Activated naive CD4-positive, alpha-beta T cell treated with anti-CD3 and anti-CD28 coated beads for 36 hours (primary cell): ENCODE measurements at places on chromosomes 2 and 18. TPM values are rescaled to one million over a fixed set of nuclear protein-coding genes. Genes with fewer than 3 reads are reported as not detected.

GRCh38 chr2:124967325-124967724, 942.2 kb downstream of the CNTNAP5 start:
- DNase-seq: no peak

- DNase-seq: no peak
These were observed 30.2 kb upstream of the MAPRE2 start for GRCh38 chr18:35010993-35011392.

DNA sequence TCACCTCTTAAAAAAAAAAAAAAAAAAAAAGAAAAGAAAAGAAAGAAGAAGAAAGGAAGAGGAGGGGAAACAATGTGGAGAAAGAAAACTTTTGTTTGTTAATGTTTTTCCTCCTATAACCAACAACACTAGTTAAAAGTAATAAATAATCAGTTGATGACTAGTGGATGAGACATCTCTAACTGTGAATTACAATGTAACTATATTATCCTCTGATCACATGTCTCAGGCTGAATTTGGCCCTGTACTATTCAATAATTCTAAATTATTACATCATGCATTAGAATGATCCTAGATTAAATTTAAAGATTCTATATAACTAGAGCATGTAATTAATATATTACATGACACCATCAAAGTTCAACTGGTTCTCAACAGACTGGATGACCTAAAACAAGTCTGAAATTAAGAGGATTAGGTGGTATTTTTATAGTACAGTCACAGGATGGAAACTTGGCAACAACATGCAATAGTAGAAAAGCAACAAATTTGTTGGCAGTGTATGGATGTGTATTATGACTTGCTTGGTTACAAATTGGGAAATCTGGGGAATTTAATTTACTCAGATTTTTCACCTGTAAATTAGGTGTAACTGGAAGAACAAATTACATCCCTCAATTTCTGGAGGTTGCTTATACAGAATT, 269.3 kb upstream of the SETBP1 start:
- no peak for DNase-seq

- peak; percentile 7 for DNase-seq
These were observed at the start of gene GULP1 for GRCh38 chr2:188291617-188292347. TSS of gene GULP1 (plus strand) at chr2:188291874. CDS start at chr2:188477703, 185,829 bp downstream.

DNA sequence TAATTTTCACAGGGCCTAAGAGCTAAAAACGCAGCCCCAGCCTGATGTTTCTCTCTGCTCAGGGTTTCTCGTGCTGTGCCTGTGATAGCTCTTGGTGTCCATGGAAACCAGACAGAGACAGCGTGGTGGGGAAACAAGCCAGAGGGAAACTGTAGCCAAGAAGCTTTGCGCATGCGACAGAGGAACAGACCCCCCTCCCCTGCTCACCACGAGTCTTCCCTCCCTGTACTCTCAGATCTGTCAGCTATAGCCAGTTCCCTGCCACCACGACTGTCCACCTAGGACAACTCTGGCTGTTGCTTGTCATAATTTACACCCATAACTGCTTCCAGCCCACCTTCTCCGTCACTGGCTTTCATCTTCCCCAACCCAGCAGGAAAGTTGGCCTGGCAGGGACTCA, 13.2 kb upstream of the DNAJC27 start:
- DNase-seq: no peak

DNA sequence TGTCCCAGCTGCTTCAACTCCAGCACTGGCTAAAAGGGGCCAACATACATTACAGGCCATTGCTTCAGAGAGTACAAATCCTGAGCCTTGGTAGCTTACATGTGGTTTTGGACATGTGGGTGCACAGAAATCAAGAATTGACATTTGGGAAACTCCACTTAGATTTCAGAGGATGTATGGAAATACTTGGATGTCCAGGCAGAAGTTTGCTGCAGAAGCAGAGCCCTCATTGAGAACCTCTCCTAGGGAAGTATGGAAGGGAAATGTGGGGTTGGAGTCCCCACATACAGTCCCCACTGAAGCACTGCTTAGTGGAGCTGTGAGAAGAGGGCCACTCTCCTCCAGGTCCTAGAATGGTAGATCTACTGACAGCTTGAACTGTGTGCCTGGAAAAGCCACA, 218.0 kb upstream of the CWC22 start:
- no peak for DNase-seq

- no peak for DNase-seq
These were observed 23.2 kb downstream of the ADAM17 start for GRCh38 chr2:9532421-9532820.

- no peak for DNase-seq
These were observed 698.1 kb upstream of the SETBP1 start for GRCh38 chr18:43982582-43982981.

DNA sequence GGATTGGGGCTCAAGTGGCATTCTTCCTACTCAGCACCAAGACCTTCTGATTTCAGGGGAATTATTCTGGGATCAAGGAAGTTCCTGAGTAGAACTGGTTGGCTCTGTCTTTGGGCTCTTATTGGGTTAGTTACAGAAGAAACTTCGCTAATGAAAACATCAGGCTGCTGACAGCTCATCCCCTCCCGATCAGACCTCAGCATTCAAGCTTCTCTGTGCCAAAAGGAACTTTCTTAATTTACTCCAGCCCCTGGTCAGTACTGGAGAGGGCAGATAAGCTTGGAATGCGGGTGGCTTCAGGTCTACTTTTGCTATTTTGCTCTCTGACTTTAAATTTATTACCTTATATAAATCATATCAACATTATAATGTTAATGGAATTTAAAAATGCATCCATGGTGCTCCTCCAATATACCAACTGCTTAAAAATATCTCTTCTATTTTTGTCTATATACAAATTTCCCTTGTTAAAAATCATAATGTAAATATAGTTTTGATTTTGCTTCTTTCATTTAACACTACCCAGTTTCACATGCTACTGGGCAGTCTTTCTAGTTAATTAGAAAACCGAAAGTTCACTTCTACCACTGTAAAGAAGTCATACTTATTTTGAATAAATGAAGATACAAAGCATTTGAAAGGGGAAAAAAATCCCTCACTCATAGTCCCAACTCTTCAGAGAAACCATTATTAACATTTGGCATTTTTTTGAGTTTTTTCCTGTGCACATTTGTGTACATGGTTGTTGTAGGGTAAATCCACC, 34.4 kb downstream of the PCARE start:
- no peak for DNase-seq

- DNase-seq: no peak
These were observed 164.6 kb upstream of the TRIB2 start for GRCh38 chr2:12552092-12552491.

DNA sequence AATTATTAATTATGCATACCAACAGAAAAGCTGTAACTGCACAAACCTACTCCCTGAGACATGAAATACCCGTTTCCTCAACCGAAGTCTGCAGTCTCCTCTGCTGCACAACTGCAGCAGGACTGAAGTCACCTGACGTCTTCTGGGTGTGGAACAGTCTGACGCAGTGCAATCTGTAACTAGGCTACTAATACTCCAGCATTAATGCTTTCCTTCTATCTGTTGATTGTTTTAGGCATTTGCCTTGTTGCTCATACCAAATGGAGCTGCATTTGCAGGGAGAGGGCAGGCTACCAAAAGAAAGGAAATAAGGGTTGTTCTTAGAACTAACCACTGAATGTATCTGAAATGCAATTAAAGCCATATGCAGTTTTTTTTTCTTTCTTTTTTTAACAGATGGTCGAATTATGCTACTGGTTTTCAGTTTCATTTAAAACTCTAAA, 40.1 kb downstream of the RTN4 start:
- DNase-seq: peak; percentile 54

DNA sequence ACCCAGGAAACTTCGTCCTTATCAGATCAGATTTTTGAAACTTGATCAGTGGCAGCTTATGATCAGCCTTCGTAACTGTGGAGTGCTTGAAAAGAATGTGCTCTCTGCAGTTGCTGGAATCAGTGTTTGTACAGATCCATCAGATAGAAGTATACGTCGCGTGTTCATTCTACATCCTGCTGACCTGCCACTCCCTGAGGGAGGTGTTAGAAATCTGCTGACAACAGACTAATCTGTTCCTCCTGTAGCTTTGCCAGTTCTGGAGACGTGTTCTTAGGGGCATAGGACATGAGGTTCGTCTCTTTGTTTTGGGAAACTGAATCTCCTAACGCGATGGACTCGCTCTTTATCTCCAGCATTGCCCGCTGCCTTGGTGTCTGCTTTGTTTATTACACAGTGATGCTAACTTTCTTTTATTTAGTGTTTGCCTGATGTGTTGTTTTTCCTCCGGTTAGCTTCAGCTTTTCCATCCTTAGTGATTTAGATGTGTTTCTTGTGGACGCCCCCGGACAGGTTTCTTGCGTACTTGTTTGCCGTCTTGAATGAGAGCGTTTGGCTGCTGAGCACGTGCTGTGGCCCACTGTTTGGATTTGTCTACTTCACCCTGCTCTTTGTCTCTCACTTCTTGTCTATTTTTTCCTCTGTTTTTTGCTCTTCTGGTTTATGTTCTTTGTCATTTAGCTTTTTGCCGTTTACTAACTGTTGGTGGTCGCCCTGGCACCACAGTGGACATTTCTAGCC, 17.4 kb upstream of the GAL3ST2 start:
- DNase-seq: no peak

DNA sequence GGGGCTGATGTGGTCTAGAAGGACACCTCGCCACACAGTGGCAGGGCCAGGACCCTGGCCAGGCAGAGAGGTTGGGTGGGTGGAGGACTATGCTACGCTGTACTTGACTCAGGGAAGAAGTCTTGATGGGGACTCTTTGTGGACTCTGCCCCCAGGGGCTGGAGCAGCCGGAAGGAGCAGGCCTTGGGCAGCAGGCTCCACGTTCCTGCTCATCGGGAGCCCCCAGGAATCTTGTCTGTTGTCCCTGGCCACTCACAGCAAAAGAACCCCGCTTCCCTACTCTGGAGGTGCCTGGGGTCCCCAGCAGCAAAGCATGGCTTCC, 79.0 kb downstream of the POLR1A start:
- no peak for DNase-seq

DNA sequence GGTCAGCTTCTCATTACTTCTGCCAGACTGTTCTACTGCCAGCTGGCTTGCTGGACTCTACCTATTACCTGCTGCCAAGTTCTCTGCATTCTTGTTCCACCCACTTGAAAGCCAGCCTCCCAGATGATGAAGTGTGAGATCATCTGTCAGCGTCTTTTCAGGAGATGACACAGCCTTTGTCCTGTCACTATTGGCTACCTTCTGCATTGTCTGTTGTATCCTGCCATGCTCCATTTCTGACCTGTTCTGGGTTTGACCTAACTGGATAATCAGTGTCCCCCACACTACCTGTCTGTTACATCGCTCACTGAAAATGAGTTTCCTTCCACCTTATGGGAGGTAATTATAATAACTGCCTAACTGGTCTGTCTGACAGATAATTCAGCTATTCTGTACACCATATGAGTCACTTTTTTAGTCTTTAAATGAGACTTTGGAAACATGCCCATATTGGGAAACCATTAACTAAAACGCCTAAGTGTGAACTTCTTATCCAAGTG, 520.6 kb downstream of the METTL4 start:
- no peak for DNase-seq

- peak; percentile 10 for DNase-seq
These were observed 31.8 kb upstream of the GCC2 start for GRCh38 chr2:108417254-108417653.

DNA sequence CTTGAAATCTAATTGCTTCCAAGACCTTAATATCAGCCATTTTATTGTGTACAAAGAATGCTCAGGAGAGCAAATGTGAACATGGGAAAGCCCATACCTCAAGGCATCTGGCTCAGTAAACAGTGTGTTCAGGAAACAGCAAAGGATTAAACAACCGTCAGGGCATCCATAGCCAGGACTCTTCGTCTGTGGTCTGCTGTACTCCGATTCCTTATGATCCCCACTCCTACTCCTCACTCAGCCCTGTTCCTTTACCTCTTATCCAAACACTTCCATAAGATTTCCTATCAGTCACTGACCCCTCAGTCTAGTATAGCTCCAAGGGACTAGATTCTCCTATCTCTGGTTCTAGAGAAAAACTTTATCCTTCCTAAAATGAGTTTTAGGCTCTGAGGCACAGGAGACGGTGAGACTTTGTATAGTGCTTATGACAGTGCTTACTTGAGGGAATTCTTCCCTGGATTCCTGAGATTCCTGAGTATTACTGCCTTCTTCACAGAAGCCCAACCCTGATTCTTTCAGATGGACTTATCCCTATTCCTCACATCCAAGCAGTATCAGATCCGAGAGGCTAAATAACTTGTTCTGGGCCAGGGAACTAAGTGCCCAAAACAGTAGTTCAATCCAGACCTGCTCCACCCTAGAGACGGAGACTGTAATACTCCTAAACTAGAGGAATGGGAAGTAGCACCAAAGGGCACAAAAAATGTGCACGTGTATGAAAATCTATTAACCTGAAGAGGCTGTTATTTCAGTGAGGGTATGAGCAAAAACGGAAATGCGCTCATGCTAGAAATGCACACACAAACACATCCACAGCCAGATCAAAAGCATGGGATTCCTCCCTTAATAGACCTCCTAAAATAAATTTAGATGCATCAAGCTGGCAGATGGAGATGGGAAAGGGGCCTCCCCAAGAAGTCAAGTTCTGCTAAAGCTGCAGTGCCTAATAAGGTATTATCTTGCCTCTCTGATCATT, 42.1 kb upstream of the SIGLEC15 start:
- DNase-seq: no peak

DNA sequence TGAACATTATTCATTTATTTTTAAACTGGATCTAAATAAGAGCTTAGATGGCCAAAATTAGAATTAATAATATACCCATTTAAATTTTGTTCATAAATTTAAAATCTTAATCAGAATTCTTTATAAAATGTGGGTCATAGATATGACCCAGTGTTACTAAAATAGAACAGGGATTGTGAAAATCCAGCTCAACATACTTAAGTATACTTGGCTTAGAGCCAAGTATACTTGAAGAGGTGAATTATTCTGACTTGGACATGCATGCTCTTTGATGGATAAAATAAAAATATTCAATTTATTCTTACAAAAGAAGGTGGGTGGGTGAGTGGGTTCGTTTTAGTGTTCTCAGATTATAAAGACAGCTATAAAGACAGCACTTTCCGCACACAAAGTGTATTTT, 70.7 kb downstream of the SPOPL start:
- no peak for DNase-seq

GRCh38 chr18:13145636-13146190, 72.8 kb upstream of the LDLRAD4 start:
- DNase-seq: no peak

DNA sequence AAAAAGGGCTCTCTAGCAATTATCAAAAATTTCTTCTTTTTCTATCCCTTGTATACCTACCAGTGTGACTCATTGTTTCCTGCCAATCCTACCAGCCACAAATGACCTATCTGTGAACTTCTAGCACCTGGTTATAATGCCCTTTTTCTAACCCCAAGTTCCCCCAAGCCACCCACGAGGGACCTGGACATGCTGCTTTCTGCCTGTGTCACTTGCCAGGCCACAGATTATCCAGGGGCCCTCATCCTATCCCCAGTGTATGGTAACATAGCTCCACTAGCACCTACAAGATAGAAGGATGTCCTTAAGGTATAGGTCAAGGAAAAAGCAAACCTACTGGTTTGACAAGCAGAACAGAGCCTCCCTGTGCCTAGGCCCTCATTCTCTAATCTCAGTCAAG, 26.8 kb downstream of the AAK1 start:
- peak; percentile 73 for DNase-seq

Gene HOXD3
- not detected for total RNA-seq
